ENCODE measurements at places on chromosomes 16 and 17. TPM values are rescaled to one million over a fixed set of nuclear protein-coding genes. Genes with fewer than 3 reads are reported as not detected.

- no peak for DNase-seq
Observed at GRCh38 chr16:79959226-79959625, 358.7 kb upstream of the MAF start.

- no peak for DNase-seq
Observed at GRCh38 chr17:58344047-58344790, 7.8 kb downstream of the SUPT4H1 start.

GRCh38 chr17:81702934-81703746 lies at the start of gene MRPL12:
TSS of gene MRPL12 (plus strand) at chr17:81703367. CDS start at chr17:81703502, 135 bp downstream.
- DNase-seq, result peak; percentile 96

DNA sequence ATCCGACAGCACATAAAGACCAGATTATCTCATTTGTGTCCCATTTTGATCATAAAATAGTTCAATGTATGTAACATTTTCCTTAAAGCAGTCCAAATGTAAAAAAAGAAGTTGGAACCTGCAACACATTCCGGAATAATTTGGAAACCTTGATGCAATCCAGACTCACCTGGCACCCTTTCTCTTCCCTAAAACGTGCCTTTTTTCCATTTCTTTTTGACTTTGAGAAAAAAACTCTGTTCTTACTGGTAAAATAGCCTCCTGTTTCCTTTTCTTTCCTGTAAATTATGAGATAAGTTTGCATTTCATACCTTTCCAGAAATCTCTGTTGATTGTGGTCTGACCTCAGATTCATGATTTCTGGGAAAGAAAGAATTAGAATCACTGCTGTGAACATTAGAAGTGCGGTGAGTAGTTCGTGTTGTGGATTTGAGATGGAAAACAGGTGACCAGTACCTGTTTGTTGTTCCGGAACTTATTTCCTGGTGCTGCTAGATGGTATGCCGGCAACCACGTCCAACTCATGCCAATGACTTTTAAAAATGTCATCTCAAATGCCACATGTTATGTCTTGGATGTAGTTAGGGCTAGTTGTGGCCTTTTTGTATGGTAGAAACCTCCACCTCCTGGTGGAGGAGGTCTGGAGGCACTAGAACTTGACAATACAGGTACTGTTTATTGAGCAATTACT lies 108.1 kb downstream of the SOCS1 start:
- no peak for DNase-seq

- DNase-seq, result no peak
Observed at GRCh38 chr17:51604299-51605020, 344.1 kb downstream of the UTP18 start.

DNA sequence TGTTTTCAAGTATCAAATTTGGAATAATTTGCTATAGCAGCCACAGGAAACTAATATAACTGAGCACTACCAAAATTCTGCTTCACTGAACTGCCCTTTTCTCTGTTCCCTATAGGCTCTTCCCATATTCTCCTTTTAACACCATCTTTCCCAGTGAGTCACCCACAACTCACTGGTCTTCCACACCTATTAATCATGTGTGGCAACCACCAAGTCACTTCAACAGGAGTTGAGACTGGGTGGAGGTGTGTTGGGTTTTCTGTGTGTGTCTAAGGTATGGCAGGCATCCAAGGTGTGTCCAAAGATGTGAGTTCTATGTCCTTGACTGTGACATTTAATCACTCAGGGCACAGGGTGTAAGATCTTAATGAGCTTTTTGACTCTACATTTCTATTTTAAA lies 610.0 kb upstream of the CDH11 start:
- DNase-seq, result no peak

- DNase-seq, result no peak
Observed at GRCh38 chr16:20393801-20394577, 10.5 kb downstream of the PDILT start.

DNA sequence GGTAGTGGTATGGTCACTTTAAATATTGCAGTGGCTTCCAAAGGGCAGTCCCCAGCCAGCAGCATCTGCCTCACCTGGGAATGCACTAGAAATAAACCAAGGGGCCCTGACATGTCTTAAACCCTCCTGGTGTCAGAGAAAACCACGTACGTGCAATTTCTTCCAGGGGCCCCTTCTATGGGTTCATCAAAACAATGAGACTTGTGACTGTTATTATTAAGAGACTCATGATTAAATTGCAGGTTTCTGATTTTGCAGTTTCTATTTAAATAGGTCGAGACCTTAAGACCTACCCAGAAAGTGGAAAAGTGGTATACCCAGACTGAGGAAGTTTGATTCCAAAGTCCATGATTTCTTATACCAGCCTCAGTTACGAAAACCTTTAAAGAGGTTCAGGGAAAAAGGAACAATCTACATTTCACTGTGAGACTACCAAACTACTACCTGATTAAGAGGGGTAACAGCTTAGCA lies 746 bp upstream of the POLG2 start:
- DNase-seq, result no peak

- no peak for DNase-seq
Observed at GRCh38 chr17:42843358-42843934, 934 bp upstream of the AOC2 start.

- DNase-seq, result peak; percentile 88
Observed at GRCh38 chr17:32483451-32484019, 3.3 kb upstream of the CDK5R1 start.

DNA sequence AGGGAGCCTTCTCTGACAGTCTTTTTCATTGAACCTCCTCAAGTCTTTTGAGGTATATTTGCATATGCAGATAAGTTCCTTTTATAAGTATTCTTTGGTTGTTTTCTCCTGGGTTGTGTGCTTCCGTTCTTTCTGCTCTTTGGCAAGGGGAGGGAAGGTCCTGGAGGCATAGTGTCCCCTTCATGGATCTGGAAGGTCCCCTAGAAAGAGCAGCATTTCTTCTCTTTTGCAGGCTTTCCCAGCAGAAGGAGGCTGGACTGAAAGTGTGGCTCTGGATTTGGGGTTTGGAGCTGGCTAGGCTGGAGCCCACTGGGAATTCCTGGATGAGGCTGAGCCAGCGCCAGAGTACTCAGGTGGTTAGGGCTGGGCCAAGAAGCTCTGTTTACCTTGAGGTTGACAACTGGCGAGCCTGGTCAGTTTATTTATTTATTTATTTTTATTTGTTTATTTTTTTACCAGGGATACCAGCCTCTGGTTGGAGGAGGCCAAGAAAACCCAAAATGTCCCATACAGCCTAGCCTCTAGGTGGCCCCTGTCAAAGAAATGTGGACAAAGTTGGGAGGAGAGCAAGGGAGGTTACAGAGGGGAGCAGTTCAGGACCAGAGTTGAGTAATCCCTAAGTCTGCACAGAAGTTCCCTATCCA lies 5.4 kb upstream of the TOP2A start:
- no peak for DNase-seq

GRCh38 chr16:56075732-56076388 lies 115.4 kb upstream of the GNAO1 start:
- peak; percentile 35 for DNase-seq

Gene RNF227
- total RNA-seq, result 1.1 TPM

Gene CCDC200
- not detected for total RNA-seq

Gene SBK1
- total RNA-seq, result 2.8 TPM

Gene JUP
- total RNA-seq, result 217 TPM

Measured in left ventricle myocardium superior (tissue), 1 donor.